T-helper 17 cell (primary cell): ENCODE measurements at places on chromosomes 3 and 15.

DNA sequence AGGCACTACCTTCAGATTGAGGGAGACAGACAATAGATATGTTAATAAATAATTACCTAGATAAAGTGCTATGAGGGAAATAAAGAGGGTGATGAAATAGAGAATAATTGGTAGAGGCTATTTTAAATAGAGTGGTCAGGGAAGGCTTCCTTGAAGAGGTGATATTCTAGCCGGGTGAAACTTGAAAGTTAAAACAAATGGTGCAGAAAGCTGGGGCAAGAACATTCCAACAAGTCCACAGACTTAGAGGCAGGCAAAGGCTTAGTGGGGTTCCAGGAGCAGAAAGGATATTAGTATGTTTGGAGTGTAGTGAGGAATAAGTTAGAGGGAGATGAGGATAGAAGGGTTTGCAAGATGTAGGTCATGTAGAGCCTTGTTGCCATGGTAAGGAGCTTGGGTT is 10.1 kb downstream of the HACD3 start:
- DNase-seq = no peak

- no peak for DNase-seq
These were observed 59.2 kb downstream of the USP50 start for GRCh38 chr15:50487287-50487686.

GRCh38 chr3:111385971-111386495 is 156.0 kb upstream of the CD96 start:
- DNase-seq = no peak

DNA sequence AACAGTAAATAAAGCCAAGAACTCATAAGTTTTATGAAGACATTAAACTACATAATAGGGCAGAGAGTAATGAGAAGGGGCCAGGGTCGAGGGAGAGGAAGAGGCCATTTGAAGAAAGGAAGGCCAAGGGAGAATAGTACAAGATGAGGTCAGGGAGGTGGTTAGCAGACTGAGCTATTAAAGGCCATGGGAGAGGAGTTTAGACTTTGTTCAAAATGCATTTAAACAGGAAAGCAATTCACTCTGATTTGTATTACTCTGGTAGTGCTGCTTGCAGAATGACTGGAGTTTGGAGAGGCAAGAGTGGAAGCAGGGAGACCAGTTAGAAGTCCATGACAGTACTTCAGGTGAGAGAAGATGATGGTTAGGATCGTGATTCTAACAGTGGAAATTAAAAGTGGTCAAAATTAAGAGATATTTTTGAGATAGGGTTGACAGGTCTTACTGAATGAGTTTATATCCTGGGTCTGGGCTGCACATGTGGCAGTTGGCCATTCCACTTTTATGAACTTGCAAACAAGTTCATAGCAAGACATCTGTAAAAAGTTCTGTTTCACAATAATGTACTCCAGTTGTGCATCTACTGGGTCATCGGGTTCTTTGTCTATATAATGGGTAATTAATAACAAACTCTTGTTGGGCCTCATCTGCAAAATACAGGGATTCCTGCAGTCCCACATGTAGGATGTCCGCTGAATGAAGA is 16.3 kb downstream of the PPP2R3A start:
- DNase-seq = no peak

- DNase-seq = no peak
These were observed 72.1 kb downstream of the ABTB1 start for GRCh38 chr3:127744875-127745274.

- no peak for DNase-seq
These were observed 201.7 kb upstream of the SLC2A2 start for GRCh38 chr3:171228240-171228639.

DNA sequence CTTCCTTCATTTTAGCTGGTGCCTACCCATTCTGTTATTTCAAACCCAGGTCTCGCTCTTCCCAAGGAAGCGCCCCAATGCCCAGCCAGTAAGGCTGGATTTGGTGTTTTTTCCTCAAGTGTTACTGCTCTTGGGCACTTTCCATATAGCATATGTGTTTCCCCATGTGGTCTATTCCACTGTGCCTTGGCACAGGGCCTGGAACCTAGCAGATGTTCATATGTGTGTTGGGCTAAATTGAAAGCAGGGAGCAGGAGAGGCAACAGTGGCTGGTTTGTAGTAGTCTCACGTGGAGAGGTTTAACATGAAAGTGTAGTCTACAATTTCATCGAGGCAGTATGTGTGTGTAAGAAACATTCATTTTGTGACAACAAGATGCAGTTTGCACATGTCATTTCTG is 48.2 kb upstream of the TEX264 start:
- no peak for DNase-seq

GRCh38 chr3:137642831-137643230 is 121.3 kb upstream of the SOX14 start:
- DNase-seq = no peak

GRCh38 chr15:77083381-77084160 is 12.7 kb upstream of the TSPAN3 start:
- peak; percentile 40 for DNase-seq

- no peak for DNase-seq
These were observed 25.5 kb upstream of the SNRPA1 start for GRCh38 chr15:101320501-101321052.

DNA sequence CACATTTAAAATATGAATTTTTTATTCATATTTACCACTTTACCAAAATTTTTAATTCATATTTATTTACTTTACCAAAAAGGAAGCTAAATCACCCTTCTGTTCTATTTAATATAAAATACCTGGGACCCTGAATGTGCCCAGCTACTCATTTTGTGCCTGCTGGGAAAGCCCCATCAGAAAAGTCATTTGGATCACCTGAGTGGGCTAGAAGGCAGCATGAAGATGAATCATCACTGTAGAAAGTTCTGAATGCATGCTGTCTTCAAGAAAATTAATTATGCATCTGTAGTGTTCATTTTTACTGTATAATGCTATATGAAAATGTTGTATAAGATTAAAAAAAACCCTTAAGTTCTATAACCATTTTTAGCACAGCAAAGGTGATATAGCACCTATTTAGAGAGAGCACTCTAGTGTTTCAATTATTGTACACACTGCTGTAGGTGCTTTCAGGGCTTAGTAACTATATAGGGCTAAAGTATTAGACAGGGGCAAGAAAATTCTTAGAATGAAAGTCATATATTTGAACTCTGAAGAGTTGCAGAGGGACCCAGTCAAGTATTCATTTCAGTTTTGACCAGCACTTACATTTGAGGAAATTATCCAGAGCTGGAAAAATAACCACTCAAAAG is 175.1 kb downstream of the NFKBIZ start:
- no peak for DNase-seq

- no peak for DNase-seq
These were observed 34.0 kb downstream of the PLEKHO2 start for GRCh38 chr15:64875641-64876223.

DNA sequence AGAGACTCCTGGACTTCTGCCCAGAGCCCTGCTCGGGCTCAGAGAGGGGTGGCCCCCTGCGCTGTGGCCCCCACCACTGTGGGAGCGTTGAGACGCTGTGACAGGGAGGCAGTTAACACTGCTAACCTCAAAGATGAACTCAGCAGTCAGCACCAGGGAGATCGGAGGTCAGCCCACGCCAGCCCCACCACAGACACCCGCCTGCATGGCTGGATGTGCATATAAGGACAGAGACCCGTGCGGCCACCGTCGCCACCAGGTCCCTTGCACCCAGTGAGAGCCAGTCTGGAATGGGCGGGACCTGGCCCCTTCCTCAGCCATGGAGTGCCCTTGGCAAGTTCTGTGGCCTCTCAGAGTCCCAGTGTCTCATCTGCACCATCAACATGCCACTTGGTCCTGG is 48.5 kb upstream of the FURIN start:
- DNase-seq = no peak

GRCh38 chr3:37249294-37249693 is 74.9 kb upstream of the LRRFIP2 start:
- DNase-seq = no peak

- DNase-seq = no peak
These were observed 44.6 kb downstream of the HES1 start for GRCh38 chr3:194180570-194180969.

GRCh38 chr3:23953523-23953922 is 8.4 kb downstream of the NR1D2 start:
- no peak for DNase-seq

- no peak for DNase-seq
These were observed 1.7 kb downstream of the KNL1 start for GRCh38 chr15:40595773-40596172.

- no peak for DNase-seq
These were observed 979 bp downstream of the CCDC71 start for GRCh38 chr3:49164983-49165720.

GRCh38 chr3:27637346-27637995 is 84.7 kb downstream of the EOMES start:
- no peak for DNase-seq

DNA sequence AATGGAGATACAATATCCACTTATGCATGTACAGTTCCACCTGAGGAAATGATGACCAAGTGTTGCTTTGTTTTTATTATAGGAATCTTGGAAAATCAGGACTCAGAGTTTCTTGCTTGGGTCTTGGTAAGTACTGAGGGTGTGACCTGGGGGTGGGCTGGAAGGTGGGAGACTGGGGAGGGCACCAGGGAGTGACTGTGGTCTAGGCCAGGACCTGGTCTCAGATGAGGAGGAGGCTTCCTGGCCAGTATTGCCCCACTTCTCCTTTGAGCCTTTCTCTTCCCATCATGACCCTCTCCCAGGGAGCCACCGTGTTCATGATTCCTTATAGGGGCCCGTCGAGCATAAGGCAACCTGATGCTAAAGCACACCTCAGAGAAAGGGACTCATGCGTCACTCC is 133.4 kb downstream of the SSR3 start:
- no peak for DNase-seq

DNA sequence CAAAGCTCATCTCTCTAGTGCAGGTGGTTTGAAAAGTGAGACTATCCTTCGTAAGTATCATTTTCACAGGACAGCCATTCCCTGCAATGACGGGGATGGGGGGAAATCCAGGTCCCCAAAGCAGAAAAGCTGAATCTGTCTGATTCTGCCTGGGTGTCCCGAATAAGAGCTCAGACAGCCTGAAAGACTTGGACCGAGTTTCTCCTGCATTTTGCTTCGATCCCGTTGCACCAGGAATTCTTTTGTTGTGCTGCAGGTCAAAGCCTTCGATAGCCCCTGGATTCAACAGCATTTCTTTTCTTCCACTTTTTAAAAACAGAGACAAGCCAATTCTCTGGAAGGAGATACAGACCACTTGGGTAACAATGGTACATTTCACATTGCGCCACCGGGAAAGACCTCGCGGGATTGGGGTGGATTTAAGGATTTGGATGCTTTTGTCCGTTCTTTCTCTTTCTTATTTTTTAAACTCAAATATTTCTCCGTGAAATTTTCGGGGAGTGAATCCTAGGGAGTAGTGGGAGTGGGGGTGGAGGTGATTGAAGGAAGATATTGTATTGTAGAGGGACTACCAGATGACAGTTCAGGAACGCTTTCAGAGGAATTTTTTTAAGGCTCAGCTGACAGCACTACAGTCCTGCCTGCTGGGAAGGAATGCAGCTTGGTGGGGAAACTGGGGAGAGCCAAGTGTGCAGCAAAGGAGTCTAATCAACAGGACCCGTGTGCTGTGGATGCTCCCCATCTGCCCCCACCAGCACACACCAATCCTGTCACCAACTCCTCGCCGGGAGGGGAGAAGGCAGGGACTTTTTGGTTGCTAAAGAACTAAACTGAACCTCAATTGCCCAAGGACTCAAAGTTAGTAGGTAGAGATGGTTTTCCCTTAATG is 2.6 kb downstream of the SLITRK3 start:
- DNase-seq = no peak

DNA sequence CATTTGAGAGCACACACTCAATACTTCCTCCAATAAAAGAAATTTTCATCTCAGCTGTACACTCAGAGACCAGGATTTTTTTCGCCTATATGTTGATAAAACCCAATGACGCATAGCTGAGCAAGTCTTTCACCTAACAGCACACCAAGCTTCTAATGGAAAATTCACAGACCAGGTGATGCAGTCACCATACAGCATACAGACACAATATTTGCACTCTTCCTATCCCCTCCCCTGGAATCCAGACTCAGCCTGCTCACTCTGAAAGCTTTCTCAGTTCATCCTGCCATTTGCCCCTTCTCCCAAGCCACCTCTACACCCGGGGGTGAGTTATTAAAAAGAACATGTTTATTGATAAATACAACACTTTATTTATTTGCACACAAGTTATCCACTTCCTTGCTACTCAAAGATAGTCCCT is 1.7 kb downstream of the TBC1D5 start:
- no peak for DNase-seq

DNA sequence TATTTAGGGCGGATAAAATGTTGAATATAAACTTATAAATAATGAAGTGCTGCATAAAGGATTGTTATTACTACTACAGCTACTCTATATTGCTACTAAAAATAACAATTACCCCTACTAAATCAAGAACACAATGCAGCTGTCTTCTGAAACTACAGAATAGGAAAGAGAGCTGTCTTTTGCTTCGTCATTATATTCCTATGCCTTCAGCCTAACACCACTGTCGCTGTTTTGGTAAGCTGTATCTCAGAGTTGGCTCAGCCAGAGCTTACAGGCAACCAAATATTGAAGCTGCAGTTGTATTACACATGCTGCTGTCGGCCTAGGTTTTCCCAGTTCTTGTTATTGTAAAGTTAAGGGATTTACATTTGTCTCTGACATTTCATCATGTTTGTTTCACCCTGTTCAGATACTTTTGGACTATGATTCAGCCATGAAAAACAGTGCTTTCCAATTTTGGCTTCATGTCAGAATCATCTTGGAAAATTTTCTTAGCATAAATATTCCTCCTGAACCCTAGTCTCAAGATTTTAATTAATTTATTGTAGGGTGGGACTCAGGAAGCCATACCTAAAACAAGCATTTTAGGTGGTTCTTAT is 31.3 kb upstream of the LPP start:
- DNase-seq = no peak

DNA sequence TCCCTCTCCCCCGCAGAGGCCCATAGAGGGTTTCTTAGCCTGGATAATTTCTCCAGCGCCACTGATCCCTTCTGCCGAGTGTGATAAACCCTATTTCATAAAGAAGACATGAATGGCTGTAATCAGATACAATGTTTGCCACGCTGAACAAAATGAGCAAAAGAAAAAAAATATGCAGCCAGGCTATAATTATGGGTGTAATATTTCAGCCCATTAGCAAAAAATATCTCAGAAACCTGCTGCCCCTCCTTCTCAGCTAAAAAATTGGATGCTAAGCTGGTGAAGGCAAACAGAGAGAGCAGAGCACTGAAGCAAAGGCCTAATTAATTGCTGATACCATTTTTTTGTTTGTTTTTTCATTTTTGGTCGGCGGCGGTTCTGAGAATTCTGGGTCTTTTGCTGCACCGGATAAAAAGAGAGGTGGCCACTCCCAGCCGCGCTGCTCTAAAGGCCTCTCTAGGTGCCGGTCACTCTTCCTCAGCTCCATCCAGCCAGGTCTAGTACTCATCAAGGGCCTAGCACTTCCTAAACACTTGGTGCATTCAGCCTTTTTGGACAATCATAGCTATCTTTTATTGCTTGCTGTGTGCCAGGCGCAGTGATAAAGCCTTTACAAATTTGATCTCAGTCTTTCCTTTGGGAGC is 128.7 kb upstream of the TLE3 start:
- no peak for DNase-seq

DNA sequence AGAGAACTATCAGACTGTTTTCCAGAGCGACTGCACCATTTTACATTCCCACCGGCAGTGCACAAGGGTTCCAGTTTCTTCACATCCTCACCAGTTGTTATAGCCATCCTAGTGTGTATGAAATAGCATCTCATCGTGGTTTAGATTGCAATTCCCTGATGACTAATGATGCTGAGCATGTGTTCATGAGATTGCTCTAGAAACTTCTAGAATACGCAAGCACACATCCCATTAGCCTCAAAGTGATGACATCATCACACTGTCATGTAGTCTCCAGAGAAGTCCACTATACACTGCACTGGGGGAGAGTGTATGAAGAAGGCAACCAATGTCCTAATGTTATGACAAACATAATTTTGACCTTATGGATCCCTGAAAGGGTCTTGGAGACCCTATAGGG is 30.1 kb downstream of the FBLN2 start:
- no peak for DNase-seq
